Stimulated activated CD8-positive, alpha-beta memory T cell treated with anti-CD3 and anti-CD28 coated beads, Interleukin-7, amount 100 ng/mL, for 48 hours (primary cell): ENCODE measurements at places on chromosomes 16 and 17.
A peak's percentile ranks its signal among the peaks of the same experiment; 100 is the strongest.

DNA sequence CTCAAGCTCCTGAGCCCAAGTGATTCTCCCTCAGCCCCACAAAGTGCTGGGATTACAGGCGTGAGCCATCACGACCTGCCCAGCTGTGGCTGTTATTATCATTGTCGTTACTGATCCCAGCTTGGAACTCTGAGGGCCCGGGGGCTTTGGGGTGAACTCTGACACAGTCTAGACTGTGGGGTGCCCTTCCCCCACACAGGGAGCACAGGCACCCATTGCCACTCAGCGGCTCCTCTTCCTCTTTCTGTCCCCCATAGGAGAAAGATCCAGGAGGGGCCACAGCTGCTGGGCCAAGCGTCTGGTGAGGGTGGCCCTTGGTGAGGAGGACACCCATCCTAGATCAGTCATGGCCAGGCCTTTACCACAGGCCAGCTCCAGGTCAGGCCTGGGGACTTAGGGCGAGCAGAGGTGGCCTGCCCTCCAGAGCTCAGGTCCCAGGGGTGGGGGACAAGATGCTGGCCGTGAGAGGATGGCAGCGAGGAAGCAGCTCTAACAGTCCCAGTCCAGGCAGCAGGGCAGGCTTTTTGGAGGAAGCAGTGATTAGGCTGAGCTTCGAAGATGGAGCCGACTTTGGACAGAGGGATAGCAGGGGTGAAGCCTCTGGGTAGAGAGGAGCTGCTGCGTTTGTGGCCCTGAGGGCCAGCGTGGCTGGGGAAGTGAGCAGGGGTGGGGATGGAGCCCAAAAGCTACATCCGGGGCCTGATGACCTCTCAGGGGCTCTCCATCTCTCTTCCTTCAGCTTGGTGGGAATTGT, 24.7 kb downstream of the TMEM235 start:
- DNase-seq, result no peak

DNA sequence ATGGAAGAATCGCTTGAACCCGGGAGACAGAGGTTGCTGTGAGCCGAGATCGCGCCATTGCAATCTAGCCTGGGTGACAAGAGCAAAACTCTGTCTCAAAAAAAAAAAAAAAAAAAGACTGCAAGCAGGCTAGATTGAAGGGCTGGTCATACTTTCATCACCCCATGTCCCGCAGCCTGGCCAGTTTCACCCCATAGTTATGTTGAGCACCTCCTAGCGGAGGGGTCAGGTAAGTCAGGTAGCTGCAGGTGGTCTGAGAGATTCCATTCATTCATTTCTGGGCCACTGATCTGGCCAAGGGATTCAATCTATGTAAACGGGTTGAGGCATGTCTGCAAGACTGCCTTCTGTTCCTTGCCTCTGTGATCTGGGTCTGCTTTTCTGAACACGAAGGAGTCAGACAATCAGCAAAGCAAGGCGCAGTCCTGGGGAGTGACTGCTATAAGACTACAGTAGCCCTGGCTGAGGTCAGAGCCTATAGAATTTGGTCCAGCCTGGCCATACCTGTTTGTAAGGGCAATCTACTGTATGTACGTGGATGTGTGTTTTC, 23.6 kb upstream of the BPTF start:
- DNase-seq, result no peak

- no peak for DNase-seq
These were observed 140.0 kb downstream of the IRF8 start for GRCh38 chr16:86038926-86039310.

DNA sequence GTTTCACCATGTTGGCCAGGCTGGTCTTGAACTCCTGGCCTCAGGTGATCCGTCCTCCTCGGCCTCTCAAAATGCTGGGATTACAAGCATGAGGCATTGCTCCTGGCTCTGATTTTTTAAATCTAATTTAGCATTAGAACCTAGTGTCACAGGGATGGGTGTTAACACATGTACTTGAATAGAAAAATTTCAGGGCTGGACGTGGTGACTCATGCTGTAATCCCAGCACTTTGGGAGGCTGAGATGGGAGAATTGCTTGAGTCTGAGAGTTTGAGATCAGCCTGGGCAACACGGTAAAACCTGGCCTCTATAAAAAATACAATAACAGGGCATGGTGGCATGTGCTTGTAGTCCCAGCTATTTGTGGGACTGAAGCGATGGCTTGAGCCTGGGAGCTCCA, 6.0 kb upstream of the RNF135 start:
- DNase-seq, result no peak

DNA sequence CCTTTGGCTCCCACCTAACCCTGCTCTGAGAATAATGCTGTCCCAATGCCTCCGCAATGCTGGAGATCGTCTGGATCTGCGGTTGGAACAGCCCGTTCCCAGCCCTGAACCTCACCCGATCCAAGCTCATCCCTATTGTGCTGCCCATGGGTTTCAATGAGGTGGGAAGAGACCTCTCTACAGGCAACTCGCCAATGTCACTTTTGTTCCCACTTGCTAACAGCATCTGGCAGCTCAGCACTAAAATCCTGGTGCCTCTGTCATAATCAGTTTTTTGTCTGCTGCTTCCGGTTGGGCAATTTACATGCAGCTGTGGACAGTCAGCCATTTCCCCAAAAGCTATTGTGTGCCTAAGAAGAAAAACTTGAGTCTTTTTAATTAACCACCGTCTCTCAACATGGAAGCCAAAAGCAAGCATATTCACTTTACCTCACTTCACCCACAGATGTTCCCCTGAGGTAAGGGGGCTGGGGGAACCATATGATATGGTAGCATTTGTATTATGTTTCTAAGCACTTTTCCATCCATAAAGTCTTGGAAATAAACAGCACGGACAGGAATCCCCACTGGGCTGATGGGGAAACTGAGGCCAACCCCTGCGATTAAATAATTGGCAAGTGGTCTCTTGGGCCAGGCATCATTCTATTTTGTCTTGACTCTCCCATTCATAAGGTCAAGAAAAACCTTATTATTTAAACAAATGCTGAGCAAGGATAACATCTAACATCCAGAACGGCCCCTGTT, 159.2 kb upstream of the CDH5 start:
- DNase-seq, result no peak

- no peak for DNase-seq
These were observed 45.8 kb upstream of the CDRT4 start for GRCh38 chr17:15513058-15513791.

DNA sequence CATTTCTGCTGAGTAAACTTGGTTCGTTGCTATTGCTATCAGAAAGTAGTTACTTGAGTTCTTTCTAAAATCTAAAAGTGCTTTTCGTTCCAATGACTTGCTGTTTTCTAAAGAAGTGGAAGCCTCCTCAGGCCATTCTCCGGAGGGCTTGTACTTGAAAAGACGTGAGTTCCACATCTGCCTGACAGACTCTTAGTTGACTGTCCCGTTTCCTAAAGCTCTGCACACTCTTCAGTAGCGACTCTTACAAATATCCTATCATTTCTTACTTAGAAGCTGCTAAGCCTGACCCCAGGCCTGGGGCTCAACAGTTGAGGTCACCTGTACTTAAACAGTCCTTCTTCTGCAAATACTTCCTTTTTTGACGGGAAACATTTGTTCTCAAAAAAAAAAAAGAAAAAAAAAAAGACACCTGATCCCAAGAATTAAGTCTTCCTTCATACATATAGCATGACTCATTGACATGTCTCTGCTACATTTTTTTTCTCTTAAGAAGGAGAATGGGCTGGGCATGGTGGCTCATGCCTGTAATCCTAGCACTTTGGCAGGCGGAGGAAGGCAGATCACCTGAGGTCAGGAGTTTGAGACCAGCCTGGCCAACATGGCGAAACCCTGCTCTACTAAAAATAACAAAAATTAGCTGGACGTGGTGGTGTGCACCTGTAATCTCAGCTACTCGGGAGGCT, 61.5 kb downstream of the DHRS7C start:
- DNase-seq, result no peak

GRCh38 chr16:81520151-81520470, 75.5 kb downstream of the CMIP start:
- no peak for DNase-seq

GRCh38 chr17:75047398-75048098, 523 bp downstream of the KCTD2 start:
- no peak for DNase-seq

DNA sequence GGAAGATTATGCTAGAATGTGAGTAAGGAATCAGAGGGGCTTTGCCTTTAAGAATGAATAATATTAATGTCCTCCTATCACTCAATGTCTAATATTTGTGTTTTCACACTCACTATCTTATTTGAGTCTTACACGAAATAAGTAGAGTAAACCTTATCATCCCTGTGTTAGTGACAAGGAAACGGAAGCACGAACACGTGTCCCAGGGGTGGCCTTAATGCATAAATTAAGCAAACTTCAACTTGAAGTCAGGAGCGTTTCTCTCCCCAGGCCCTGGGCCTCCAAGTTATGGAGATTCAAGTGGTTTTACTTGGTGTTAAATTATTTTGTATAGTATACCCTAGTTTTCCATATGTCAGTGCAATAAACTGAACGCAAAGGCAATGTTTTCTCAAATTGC, 96.0 kb downstream of the WDR59 start:
- no peak for DNase-seq

DNA sequence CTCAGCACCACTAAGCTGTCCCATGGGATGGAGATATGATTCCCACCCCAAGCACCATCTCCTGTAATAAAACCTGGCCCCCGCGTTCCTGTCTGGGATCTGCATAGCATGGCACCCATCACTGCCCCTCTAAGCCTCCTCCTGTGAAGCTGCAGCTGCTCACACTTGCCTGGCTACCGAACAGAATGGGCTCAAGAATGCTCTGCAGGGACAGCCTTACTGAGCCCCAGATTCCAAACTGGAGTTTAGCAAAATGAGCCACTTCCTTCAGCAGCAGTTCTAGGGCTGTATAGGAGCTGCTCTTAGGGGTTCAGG, 256.1 kb downstream of the CPPED1 start:
- no peak for DNase-seq

DNA sequence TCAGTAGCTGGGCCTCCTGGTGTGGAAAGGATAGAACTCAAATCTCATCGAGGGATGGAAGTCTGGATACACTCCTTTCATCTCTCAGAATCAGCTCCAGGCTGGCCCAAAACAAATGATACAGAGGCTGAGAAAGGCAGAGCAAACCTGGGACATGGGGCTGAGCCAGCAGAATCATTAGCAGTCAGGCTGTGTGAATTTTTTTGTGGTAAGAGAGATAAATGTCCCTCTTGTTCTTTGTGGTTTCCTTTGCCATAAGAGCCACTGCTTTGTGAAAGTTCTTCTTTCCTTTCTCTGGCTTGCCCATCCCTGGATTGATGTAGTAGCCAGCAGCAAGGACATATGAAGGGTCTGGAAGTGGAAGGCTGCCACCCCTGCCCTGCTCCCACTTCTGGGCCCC, 146.2 kb downstream of the CDH13 start:
- DNase-seq, result no peak

- DNase-seq, result peak; percentile 65
These were observed 53.6 kb downstream of the C17orf67 start for GRCh38 chr17:56779898-56780777.

DNA sequence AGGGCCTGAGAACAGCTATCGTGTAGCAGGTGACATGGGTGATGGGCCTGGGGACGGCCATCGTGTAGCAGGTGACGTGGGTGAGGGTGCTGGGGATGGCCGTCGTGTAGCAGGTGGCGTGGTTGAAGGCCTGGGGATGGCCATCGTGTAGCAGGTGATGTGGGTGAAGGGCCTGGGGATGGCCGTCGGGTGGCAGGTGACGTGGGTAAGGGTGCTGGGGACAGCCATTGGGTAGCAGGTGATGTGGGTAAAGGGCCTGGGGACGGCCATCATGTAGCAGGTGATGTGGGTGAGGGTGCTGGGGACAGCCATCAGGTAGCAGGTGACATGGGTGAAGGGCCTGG, 15.5 kb downstream of the TPSD1 start:
- no peak for DNase-seq

- no peak for DNase-seq
These were observed 100.5 kb downstream of the MSI2 start for GRCh38 chr17:57356719-57357391.

DNA sequence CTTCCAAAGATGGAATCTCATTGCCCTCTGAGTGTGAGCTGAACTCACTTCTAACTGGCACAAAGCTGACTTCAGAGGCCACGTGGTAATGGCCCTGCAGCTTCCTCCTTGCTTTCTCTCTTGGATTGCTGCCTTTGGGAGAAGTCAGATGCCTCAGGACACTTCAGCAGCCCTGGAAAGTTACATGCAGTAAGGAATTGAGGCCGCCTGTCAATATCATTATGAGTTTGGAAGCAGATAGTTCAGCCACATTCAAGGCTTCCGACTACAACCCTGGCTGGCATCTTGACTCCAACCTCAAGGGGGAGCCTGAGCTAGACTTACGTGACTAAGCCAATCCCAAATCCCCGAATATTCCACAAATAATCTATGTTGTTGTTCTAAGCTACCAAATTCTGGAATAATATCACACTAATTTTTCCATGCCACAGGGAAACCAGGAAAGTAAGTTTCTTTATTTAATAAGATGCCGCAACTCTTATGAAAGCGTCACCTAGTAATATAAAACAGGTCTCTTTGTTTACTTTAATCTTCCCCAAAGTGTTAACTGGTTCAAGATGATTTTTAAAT, 13.6 kb downstream of the CEP20 start:
- DNase-seq, result no peak

DNA sequence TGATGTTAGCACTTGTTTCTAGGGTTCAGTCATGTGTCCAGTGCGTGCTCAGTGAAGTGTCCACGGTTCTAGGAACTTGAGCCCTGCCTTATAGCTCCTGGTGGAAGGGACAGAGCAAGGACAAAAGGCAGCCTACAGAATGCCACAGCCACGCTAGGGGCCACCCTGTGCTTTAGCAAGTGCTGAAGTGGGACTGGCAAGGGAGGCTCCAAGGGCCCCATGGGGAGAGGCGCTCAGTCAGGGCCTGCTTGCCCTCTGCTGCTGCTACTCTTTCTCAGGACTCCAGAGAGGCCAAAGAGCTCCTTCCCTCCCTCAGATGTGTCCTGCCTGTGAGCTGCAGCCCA, 6.8 kb downstream of the NT5C start:
- no peak for DNase-seq

DNA sequence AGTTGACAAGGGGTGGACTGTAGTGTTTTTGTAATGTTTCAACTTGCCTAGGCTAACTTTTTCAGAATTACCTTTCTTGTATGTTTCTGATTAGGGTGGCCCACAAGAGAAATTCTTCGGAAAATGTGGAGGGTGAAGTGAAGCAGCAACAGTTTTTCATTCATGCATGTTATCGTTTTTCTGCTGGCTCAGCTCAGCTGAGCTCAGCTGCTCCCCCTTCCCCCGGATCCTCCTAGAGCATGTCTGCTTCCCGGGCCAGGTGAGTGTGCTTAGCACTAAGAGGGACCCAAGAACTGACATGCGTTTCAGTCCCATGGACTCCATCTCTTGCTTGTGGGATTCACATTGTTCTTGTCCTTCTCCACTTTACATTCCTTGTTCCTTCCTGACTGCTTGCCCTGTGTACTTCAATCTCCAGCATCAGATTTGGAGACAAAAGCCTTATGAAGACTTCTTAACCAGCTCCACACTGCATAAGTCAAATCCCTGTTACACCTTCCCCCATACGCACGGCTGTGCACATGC, 33.6 kb downstream of the SCPEP1 start:
- DNase-seq, result no peak
